ENCODE measurements at places on chromosomes 2 and 18.

DNA sequence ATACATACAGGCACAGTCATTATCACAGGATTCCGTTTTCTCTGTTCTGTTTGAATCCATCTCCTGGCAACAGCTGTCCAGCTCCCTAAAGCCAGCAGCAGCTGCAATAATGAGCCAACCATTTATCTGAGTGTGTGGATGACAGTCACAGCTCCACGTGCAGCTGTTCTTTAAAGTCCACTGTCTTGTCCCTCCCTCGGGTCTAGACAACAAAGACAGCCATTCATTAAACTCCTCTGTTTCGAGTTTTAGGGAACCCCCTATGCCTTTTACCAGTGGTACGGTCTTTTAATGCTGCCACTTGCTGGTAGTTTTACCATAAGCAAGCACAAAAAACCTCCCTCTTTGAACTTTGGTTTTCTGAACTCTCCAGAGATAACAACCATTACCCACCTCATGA lies 16.0 kb upstream of the MSGN1 start:
- DNase-seq: peak; percentile 57

DNA sequence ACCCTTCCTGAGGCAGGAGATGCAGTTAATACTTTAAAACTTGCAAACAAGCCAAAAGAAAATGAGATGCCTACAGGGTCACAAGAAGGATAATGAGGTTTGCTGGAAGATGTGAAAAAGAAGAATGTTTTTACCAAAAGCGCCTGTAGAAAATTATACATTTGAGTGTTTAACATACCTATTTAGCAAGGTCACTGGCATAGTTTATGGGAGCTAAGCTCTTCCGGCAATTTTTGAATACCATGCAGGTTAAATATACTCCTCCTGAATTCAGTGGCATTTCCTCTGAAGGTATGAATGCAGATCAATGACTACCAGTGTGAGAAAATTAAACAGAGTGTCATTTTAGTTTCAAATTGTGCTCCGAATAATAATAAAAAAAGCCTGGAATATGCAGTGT lies 21.2 kb upstream of the MAP3K20 start:
- DNase-seq: no peak

- no peak for DNase-seq
Measured at GRCh38 chr2:195480121-195480520, 176.9 kb upstream of the SLC39A10 start.

DNA sequence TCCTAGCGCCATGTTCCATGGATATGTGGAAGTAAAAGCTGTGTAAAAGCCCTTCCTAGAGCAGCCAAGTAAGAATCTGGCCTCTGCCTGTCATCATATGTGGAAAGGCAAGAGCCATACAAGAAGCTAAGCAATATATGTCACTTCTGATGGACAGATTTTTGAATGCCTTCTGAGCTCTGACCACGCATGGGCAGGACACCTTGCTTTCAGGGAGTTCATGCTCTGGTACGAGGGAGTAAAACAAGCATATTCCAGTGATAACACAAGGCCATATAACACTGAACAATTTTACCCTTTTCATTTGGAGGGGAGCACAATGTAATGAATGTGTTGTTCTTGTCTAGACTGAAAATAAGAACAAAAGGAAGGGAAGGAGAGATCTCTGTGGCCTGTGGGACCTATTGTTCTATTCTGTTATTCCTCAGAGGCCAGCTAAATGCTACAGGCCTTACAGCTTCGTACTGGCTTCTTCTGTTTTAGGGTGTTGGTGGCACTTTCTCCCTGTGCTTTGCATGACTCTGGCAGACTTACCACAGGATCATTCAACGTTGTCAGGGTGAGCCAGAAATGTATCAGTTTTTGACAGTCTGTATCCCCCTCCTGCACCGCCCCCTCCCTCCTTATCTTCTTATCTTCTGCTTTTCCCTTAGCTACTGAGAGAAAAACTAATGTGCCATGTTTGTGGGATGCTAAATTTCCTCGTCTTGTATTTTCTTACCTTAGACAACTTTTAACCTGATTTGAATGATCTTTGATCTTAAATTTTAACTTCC lies 99.5 kb downstream of the MAP4K4 start:
- DNase-seq: no peak

- no peak for DNase-seq
Measured at GRCh38 chr2:200406379-200406778, 99.9 kb downstream of the SPATS2L start.

- no peak for DNase-seq
Measured at GRCh38 chr18:11993264-11993916, 12.1 kb downstream of the IMPA2 start.

GRCh38 chr18:45168866-45169600 lies 446.2 kb upstream of the SLC14A2 start:
- no peak for DNase-seq

DNA sequence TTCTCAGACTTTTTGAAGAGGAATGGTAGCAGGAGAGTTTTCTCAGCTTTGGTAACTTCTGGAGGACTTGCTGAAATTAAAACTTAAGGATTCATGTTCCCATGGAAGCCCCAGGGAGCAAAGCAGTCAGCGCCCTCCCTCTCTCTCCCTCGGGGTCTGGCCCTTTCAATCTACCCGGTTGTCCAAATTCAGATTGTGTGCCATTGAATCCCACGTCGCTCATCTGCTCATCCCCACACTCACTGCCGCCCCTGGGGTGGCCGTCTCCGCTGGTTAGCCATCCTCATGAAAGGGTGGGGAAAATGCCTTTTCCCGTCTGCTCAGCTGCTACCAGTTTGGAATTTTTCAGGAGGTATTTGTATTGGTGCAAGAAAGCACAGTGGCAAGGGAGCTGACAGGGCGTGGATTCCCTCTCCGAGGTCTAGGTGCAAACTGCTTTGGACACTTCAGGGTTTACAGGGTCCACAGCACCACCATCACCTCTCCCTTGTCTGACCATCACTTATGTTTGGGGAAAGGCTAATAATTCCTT lies 27.1 kb downstream of the MCFD2 start:
- no peak for DNase-seq

DNA sequence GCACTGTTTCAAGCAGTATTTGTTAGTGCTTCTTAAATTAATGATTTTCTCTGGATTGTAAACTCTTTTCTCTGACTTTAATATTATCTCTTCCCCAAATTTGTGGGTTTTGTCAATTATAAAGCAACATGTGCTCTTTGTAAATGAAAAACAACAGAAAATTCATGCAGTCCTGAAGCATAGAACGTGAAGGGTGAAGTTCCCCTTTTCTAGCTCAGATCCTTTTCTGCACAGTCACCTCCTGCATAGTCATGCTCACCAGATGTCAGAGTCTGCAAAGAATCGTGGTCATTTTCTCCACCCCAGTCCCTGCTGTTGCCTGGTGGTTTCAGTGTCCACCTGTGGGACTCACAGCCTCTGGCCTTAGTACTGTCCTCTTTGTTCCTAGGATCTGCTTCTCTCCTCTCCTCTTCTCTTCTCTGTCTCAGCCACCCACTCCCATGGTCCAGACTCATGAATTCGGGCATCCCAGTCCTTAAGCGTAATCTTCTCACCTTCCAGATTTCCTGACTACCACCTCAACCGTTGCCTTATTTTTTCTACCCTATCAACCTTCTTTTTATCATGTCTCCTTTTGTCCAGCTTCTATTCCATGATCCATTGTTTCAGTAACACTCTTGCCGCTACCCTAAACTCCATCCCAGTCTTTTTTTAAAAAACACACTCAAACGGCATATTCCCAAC lies 229.1 kb downstream of the RTP5 start:
- no peak for DNase-seq

- no peak for DNase-seq
Measured at GRCh38 chr2:10217489-10218435, 84.9 kb upstream of the HPCAL1 start.

- DNase-seq: no peak
Measured at GRCh38 chr2:176813621-176814049, 399.0 kb upstream of the HNRNPA3 start.

DNA sequence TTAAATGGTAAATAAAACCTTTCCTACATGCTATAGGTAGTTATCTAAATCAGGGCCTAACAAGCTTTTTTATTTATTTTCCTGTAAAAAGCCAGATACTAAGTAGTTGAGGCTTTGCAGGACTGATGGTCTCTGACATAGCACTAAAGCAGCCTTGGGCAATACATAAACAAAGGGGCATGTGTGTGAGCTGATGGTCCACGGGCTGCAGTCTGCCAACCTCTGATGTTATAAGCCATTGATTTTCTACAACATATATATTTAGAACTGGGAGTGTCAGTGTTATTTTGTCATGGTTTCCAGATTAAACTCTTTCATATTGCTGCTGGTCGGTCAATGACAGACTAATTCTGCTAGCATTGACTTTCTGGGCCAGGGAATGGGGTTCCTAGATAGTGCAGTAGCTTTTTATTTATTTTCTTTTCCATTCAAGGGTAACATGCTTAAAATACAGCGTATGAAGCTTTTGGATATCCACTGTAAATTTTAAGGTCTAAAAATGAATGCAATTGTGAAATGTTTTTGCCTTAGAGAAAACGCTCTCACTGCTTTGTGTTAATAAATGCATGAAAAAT lies 134.0 kb downstream of the NEDD4L start:
- no peak for DNase-seq

GRCh38 chr2:59690849-59691248 lies 862.6 kb downstream of the BCL11A start:
- DNase-seq: peak; percentile 24

DNA sequence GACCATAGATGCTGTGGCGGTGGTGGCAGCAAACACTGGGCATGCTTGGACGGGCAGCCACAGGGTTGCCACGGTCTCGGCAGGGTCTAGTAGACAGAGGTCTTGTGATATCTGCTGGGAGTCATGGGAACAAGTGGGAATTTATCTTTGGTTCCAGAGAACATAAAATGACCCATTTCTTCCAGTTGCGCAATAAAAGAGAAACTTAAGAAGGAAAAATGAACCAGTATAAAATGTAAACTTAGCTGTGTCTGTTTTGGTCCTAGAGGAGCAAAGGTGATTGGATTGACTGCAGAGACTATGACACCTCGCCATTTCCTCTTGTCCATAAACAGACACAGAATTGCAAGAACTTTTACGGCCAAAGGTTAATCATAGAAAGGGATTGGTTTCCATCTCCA lies 132.6 kb upstream of the RBBP8 start:
- DNase-seq: no peak

Measured in NCI-H1417 (cell line).